ENCODE measurements at places on chromosomes 1 and 21. TPM values are rescaled to one million over a fixed set of nuclear protein-coding genes. Genes with fewer than 3 reads are reported as not detected.

DNA sequence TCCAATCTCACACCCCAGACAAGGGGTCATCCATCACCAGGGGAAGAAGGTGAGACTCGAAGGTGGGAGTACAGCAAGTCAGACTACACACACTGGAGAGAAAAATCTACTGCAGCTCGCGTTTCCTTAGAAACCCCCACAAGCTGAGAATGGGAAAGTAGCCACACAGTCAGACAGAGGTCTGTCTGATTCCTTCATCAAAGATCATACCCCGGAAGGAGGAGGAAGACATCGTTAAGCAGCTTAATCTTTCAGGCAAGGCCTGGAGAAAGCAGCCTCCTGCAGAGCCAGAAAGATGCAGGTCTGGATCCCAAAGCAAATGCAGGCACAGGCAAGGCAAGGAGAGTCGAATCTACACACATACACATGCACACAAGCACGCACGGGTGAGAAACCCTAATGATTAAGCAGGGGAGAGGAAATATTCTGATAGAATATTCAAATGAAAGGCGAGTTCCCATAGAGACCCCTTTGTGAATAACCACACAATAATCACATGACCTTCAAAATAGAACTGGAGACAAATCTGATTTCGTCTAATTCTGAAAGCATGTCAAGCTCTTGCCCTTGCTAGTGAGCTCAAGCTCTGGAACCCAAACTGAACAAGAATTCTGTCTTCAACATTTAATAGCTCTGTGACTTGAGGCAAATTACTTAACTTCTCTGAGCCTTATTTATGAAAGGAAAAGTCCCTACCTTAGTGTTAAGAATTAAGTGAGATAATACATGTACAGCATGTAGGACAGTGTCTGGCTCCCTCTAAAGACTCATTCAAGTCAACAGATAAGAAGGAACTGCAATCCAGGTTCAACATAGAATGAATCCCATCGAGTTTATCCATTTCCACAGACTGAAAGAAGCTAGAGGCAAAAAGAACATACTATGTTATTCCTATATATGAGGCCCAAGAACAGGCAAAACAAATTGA is 387.8 kb downstream of the OMA1 start:
- no peaks in the 10 kb centered on the region for H3K4me1 ChIP-seq
- no peaks in the 10 kb centered on the region for H3K27me3 ChIP-seq

GBP6 gene
- not detected for total RNA-seq

GRCh38 chr1:45880930-45881329 is 77.5 kb downstream of the MAST2 start:
- no peak for DNase-seq
- no peak overlapping the region for H3K27ac ChIP-seq
- no peaks in the 10 kb centered on the region for H3K36me3 ChIP-seq
- H3K4me1 ChIP-seq, result peaks cover 10% of the 10 kb centered on the region
- no peak overlapping the region for H3K4me3 ChIP-seq

DNA sequence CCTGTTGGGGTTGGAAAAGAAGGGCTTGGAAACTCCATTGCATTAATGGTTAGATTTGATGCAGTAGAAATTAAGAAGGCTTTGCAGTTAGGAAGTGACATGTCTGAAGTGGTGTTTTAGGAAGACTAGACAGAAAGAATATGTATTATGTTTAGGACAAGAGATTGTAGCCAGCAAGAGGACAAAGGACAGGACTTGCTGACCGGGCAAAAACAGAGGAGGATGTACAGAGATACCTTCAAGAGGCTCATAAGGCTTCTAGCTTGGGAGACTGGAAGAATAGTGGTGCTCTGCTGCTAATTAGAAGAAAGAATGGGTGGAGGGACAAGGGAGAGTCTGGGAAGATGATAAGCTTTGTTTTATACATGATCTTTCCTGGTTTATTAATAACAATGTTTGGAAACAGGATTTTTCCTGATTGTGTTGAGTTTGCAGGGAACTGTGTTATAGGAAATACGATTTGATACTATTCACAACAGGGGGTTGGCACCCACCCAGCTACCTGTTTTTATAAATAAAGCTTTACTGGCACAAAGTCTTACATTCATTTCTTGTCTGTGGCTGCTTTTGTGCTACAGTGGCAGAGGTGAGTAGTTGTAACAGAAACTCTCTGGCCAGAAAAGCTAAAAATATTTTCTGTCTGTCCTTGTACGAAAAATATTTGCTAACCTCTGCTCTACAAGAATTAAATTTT is 37.1 kb upstream of the TMCO2 start:
- H3K27ac ChIP-seq, result no peak overlapping the region
- no peaks in the 10 kb centered on the region for H3K36me3 ChIP-seq
- H3K4me1 ChIP-seq, result no peaks in the 10 kb centered on the region
- no peak overlapping the region for H3K4me3 ChIP-seq
- no peaks in the 10 kb centered on the region for H3K27me3 ChIP-seq
- no peak for DNase-seq

RAVER2 gene
- total RNA-seq, result 12.9 TPM

- H3K4me1 ChIP-seq, result no peaks in the 10 kb centered on the region
- DNase-seq, result no peak
- no peaks in the 10 kb centered on the region for H3K27me3 ChIP-seq
- H3K4me3 ChIP-seq, result no peak overlapping the region
These were observed 3.1 kb upstream of the KCNK2 start for GRCh38 chr1:215079456-215079855.

DNA sequence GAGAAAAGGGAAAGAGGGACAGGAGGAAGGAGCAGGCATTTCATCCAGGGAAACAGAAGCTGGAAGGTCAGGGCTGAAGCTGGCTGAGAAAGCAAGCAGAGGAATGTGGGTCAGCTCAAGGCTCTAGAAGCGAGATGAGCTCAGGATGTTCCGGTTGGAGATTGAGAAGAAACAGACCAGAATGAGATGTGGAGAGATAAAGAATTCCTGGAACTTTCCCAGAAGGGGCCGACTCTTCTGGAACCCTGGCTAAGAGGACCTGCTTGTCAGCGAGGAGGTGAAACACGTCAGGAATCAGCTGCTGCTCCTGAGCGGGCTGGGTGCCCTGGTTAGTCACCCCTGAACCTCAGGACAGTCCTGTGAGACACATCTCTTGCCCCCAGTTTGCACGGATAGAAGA is 75.9 kb downstream of the HUNK start:
- no peak overlapping the region for H3K27ac ChIP-seq
- no peak overlapping the region for H3K4me3 ChIP-seq
- H3K4me1 ChIP-seq, result peaks cover 12% of the 10 kb centered on the region
- H3K36me3 ChIP-seq, result no peaks in the 10 kb centered on the region
- no peaks in the 10 kb centered on the region for H3K27me3 ChIP-seq
- no peak for DNase-seq

ARTN gene
- not detected for total RNA-seq

DNA sequence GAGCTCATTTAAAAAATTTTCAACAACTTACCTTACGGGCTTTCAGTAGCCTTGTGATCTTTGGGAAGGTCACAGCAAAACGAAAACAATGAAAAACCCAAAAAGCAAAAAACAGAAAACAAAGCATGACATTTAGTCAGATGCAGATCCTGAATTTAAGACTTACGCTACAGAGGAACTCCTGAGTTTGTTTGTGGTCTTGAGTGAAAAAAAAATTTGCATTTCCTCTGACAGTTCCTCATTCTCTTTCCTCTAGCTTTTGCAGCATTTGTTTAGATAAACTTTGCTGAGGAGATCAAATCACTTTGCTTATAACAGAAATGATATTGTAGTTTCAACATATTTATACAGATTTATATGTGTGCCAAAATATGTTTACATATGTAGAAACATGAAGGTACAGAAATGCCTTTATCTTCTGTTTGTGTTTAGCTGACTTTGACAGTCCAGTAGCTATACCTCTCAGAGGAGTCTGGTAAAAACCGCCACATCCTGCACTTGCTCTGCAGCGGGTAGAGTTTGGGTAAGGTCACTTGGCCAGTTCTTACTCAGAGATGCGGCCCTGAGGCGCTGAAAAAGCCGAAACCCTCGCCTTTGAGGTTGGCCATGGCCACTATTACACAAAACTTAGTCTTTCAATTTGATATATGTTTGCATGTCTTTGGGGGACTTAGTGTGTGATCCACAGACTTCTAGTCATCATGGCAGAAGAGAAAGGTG is 142.5 kb downstream of the TNR start:
- no peak for DNase-seq
- no peak overlapping the region for H3K27ac ChIP-seq
- peaks cover 1% of the 10 kb centered on the region for H3K27me3 ChIP-seq
- H3K36me3 ChIP-seq, result no peaks in the 10 kb centered on the region
- no peak overlapping the region for H3K4me3 ChIP-seq

GRCh38 chr1:106907795-106908194 is 148.7 kb upstream of the PRMT6 start:
- no peak for DNase-seq
- H3K4me3 ChIP-seq, result no peak overlapping the region
- H3K36me3 ChIP-seq, result no peaks in the 10 kb centered on the region
- H3K4me1 ChIP-seq, result no peaks in the 10 kb centered on the region

BTBD19 gene
- 0.53 TPM for total RNA-seq

CFAP74 gene
- total RNA-seq, result not detected

GRCh38 chr1:113074237-113074636 is 1.2 kb downstream of the LRIG2 start:
- H3K27ac ChIP-seq, result peak overlapping the region; percentile 80
- DNase-seq, result no peak

BRINP3 gene
- not detected for total RNA-seq

- no peak overlapping the region for H3K4me3 ChIP-seq
- no peak for DNase-seq
- H3K36me3 ChIP-seq, result no peaks in the 10 kb centered on the region
- H3K27ac ChIP-seq, result no peak overlapping the region
- H3K27me3 ChIP-seq, result no peaks in the 10 kb centered on the region
These were observed 4.2 kb upstream of the ZNF496 start for GRCh38 chr1:247335882-247336281.

DNA sequence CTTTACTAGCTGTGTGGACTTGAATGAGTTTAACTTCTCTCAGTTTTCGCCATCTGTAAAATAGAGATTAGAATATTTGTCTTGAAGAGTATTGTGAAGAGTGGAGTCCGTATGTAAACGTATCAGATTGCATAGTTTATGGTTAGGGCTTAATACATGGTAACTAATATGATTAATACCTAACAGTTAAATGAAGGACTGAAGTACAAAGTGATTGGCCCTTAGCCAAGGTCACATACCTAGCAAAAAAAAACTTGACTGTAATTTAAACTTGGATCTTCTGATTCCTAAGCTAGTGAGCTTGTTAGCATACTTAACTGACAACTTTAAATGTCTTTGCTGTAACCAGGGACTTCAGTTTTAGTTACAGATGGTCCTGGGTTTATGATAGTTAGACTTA is 1.9 kb downstream of the GIPC2 start:
- H3K27ac ChIP-seq, result no peak overlapping the region
- 0 out of 2 replicates have a peak, but pooled peaks cover 3% of the 10 kb centered on the region for H3K4me1 ChIP-seq
- DNase-seq, result no peak
- peak overlapping the region; percentile 82 for H3K4me3 ChIP-seq

DNA sequence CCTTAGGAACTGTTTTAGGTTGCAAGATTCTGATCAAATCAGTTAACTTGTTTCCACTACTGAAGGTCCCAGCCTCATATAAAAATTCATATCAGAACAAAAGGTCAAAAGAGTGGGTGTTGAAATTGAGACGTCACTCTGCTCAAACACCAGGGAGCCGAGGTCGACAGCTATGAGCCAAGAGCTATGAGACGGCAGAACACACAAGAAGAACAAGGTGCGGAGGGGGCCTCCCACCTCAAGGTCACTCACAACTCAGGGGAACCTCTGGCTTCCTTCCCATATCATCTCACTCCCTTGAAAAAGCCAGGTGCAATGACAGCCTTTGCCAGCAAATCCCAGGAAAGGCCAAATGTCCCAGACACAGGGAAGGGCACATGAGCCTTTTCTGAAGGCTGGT is 749 bp downstream of the SEC16B start:
- no peaks in the 10 kb centered on the region for H3K27me3 ChIP-seq
- H3K36me3 ChIP-seq, result no peaks in the 10 kb centered on the region
- peaks cover 15% of the 10 kb centered on the region for H3K4me1 ChIP-seq
- DNase-seq, result no peak

DNA sequence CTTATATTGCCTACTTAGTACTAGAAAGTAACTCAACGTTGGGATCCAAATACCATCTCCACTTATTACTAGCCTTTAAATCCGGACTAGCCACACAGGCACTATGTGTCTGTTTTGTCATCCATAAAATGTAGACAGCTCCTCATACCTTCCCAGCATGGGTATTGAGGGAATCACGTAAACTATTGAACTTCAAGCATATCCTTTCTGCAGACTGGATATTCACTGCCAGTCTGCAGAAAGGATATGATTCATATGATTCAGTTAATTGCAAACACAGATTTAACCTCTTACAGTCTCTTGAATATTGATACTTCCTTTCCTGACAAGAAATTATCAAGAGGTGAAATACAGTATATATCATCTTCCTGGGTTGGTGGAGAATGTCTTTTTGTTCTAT is 186.0 kb downstream of the LEPR start:
- no peaks in the 10 kb centered on the region for H3K36me3 ChIP-seq
- H3K4me1 ChIP-seq, result no peaks in the 10 kb centered on the region
- no peak for DNase-seq
- no peak overlapping the region for H3K27ac ChIP-seq
- H3K27me3 ChIP-seq, result no peaks in the 10 kb centered on the region

KIF17 gene
- 1.5 TPM for total RNA-seq

PLPP3 gene
- total RNA-seq, result 41.0 TPM

DNA sequence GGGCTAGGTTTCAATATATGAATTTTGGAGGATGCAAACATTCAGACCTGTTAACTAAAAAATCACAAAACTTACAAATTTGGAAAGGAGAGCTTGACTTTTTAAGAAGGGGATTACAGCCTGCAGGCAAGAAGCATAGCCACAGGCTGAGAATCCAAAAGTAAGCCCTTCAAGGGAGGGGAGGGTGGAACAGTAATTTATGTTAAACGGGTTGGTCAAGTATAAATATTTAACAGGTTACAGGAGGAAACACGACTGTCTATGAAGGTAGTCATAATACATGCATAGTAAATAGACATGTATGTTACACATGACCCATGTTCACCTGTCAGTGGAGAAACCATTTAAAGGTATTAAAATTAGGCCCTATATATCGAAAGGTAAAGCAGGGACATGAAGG is 261.1 kb upstream of the RGS18 start:
- H3K36me3 ChIP-seq, result no peaks in the 10 kb centered on the region
- H3K27ac ChIP-seq, result no peak overlapping the region
- no peaks in the 10 kb centered on the region for H3K27me3 ChIP-seq
- H3K4me1 ChIP-seq, result peaks cover 5% of the 10 kb centered on the region

DNA sequence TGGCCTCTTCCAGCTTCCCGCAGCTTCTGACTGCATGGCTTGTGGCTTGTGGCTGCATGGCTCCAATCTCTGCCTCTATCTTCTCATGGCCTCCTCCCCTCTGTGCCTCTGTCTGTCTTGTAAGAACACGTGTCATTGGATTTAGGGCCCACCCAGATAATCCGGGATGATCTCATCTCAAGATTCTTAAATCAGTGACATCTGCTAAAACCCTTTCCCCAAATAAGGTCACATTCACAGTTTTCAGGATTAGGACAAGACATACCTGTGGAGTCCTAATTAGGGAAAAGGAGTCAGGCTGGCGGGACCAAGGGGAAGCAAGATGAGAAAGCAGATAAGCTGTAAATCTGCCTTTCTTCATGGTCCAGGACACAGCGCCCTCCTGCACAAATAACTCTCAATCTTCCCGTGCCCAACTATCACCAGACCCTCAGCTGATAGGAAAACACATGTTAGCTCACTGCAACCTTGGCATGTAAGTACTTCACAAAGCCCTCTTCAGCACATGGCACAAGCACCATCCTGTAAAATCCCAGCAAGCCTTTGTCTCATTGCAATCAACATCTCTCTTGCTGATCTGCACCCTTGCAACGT is 82.2 kb downstream of the SPSB1 start:
- DNase-seq, result no peak
- no peaks in the 10 kb centered on the region for H3K4me1 ChIP-seq
- no peak overlapping the region for H3K4me3 ChIP-seq
- H3K27ac ChIP-seq, result no peak overlapping the region

EFNA3 gene
- total RNA-seq, result 3.4 TPM

Data from Caco-2 (cell line).